ENCODE measurements at places on chromosomes 5 and 9.

- DNase-seq, result no peak
Measured at GRCh38 chr9:90433398-90433941, 209.2 kb downstream of the DIRAS2 start.

DNA sequence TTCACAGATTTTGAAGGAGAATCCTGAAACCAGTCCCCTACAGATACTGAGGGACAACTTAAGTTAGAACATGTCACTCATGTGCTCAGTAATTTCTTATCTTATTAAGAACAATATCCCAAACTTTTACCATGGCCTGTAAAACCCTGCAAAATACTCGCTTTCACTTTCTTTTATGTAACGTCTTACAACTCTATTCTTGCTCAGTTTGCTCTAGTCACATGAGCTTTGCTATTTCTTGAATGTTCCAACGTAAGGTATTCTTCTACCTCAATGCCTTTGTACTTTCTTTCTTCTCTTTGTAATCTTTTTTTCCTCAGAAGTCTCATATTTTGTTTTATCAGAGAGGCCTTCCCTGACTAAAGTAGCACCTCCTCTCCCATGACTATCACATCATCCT lies 14.1 kb downstream of the TMEM38B start:
- no peak for DNase-seq

DNA sequence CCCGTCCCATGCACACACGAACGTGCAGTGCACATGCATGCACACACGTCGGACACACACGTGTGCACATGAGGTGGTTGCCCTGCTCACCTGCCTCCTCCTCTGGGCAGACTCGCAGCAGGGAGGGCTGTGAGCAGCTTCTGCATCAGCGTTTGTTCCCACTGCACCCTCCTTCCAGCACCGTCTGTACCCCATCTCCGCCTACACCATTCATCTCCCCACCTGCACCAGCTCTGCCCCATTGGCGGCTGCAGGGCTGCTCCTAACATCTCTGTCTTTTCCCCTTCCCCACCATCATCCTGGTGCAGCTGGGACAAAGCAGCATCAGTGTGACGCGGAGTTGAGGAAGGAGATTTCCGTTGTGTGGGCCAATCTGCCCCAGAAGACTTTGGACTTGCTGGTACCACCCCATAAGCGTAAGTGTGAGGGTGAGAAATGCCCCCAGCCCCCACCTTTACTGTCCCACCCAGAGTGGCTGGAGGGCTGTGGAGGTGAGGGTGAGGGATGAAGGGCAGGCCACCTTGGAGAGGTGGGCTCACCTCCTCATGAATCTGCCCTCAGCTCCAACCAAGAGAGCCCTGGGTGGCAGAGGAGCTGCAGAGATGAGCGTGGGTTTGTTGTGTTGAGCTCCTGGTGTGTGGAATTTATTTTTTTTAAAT lies 234.6 kb downstream of the CACNA1B start:
- DNase-seq, result no peak

- no peak for DNase-seq
Measured at GRCh38 chr5:171627936-171628632, 157.5 kb upstream of the SMIM23 start.

- DNase-seq, result no peak
Measured at GRCh38 chr9:8651070-8651845, 851.7 kb upstream of the DMAC1 start.

GRCh38 chr9:107639426-107639825 lies 149.9 kb upstream of the KLF4 start:
- no peak for DNase-seq

All from stimulated activated CD4-positive, alpha-beta T cell treated with anti-CD3 and anti-CD28 coated beads, Interleukin-4, amount 100 ng/mL, for 24 hours (primary cell).